Activated CD8-positive, alpha-beta T cell treated with anti-CD3 and anti-CD28 coated beads, Interleukin-2, amount 10 ng/mL, durations not matched to agents 7 days and 5 days (primary cell): ENCODE measurements at places on chromosomes 11 and 22. TPM values are rescaled to one million over a fixed set of nuclear protein-coding genes. Genes with fewer than 3 reads are reported as not detected.

The SMCO4 gene
- 17.7 TPM for total RNA-seq

DNA sequence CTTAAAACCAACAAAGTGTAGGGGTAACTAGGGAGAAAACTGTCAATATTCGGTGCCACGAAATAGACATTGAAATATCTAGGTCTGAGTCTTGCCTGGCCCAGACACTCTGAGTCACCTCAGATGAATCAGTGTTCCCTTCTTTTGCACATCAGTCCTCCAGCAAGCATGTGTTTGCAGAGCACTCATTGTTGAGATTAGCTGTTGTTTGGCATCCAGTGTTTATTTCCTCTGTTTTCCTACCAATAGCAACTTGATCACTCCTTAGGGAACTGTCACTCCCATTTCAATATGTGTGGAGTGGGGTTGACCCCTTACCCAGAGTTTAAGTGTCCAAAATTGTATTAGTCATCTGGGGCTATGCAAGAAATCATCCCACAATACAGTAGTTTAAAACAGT lies 4.7 kb upstream of the ASCC2 start:
- no peak overlapping the region for H3K4me3 ChIP-seq
- H3K27me3 ChIP-seq = peaks cover 3% of the 10 kb centered on the region
- no peak overlapping the region for H3K27ac ChIP-seq
- no peaks in the 10 kb centered on the region for H3K36me3 ChIP-seq
- peaks cover 10% of the 10 kb centered on the region for H3K4me1 ChIP-seq
- no peak for DNase-seq

The SWAP70 gene
- total RNA-seq = 11.5 TPM

DNA sequence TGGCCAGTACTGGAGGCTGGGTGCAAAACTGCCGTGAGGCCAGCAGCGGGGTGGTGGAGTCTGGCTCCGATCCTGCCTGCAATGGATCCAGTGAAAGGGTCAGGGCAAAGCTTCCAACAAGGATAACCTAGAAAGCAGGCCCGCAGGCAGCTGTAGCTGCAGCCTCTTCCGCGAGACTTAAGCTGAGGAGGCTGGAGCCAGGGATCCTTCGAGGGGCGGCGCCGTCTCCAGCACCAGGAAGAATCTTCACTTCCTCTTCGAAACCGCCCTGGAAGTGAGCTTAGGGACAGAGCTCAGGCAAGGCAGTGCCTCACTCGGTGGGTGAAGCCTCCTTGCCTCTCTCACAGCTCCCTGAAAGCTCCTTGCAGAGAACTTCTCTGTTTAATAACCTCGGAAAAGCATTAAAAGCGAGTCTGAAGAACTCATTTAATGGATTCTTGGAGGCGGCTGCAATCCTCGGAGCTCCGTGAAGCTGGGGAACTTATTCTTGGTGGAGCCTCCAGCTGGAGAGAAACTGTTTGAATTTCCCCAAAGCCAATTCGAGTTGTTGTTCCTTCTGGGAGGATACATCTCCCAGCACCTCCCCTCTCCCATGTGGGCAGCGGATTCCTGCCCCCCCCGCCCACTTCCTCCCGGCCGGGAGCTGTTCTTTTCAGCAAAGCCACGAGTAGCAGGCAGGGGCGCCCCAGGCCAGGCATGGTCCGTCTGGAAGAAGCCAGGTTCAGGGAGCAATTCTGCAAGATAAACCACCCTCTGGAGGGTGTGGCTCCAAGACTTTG lies 169.9 kb downstream of the CTTN start:
- H3K27ac ChIP-seq = no peak overlapping the region
- H3K4me1 ChIP-seq = no peaks in the 10 kb centered on the region
- no peak overlapping the region for H3K4me3 ChIP-seq
- H3K27me3 ChIP-seq = peaks cover 6% of the 10 kb centered on the region
- H3K36me3 ChIP-seq = no peaks in the 10 kb centered on the region
- DNase-seq = no peak

GRCh38 chr11:17894929-17895658 lies 117.8 kb downstream of the SERGEF start:
- no peak for DNase-seq
- peaks cover 3% of the 10 kb centered on the region for H3K36me3 ChIP-seq
- H3K27me3 ChIP-seq = no peaks in the 10 kb centered on the region
- no peak overlapping the region for H3K27ac ChIP-seq

DNA sequence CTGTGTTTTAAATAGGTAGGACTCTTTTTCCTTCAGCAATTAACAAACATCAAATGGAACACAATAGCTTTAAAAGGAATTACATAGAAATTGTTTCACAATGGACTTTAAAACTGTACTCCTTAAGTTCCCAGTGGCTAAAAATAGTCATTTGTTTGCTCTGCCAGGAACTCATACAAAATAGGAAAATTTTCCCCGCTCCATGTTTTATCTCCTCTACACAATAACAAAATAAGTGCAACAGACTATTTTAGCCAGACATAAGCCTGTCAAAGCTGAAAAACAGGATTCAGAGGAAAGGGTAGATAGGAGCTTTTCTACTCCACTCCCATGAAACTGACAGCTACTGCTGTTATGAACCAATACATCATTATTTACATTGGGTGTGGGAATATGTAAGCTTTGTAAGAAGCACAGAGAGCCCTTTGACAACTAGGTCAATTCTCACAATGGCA lies 90.1 kb downstream of the STK33 start:
- H3K36me3 ChIP-seq = no peaks in the 10 kb centered on the region
- H3K27me3 ChIP-seq = peaks cover 2% of the 10 kb centered on the region
- no peak overlapping the region for H3K4me3 ChIP-seq
- H3K27ac ChIP-seq = no peak overlapping the region
- DNase-seq = no peak

GRCh38 chr11:119823077-119823476 lies 94.1 kb upstream of the NECTIN1 start:
- no peaks in the 10 kb centered on the region for H3K4me1 ChIP-seq
- no peak overlapping the region for H3K4me3 ChIP-seq
- H3K27me3 ChIP-seq = peaks cover 11% of the 10 kb centered on the region
- H3K27ac ChIP-seq = no peak overlapping the region
- no peaks in the 10 kb centered on the region for H3K36me3 ChIP-seq
- no peak for DNase-seq

- no peak for DNase-seq
- H3K27me3 ChIP-seq = peaks cover 9% of the 10 kb centered on the region
- no peaks in the 10 kb centered on the region for H3K4me1 ChIP-seq
Observed at GRCh38 chr11:31973172-31973571, 117.7 kb upstream of the RCN1 start.

The WBP2NL gene
- 1.1 TPM for total RNA-seq

The YPEL4 gene
- total RNA-seq = 0.13 TPM

The ATXN10 gene
- total RNA-seq = 106 TPM

- no peak overlapping the region for H3K4me3 ChIP-seq
- H3K27ac ChIP-seq = no peak overlapping the region
- no peaks in the 10 kb centered on the region for H3K36me3 ChIP-seq
- no peaks in the 10 kb centered on the region for H3K4me1 ChIP-seq
- H3K27me3 ChIP-seq = peaks cover 13% of the 10 kb centered on the region
Observed at GRCh38 chr11:124101737-124102136, 13.5 kb upstream of the VWA5A start.

The KCNJ5 gene
- not detected for total RNA-seq

The LGALS12 gene
- total RNA-seq = not detected

DNA sequence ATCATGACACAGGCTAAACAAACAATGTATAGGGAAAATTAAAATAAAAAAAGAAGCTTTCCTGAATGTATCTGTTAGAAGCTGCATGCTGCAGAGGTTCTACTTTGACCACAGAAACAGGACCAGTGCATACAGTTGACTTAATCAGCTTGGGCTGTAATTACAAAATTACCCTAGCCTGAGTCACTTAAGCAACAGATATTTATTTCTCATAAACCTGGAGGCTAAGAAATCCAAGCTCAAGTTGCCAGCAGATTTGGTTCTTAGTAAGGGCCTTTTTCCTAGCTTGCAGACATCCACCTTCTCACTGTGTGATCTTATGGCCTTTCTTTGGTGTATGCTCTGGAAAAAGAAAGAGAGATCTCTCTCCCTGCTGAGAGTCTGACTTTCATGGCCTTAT lies 946.5 kb upstream of the RAG2 start:
- H3K4me1 ChIP-seq = no peaks in the 10 kb centered on the region
- no peak for DNase-seq
- H3K27me3 ChIP-seq = no peaks in the 10 kb centered on the region
- no peak overlapping the region for H3K27ac ChIP-seq

- H3K4me3 ChIP-seq = no peak overlapping the region
- no peaks in the 10 kb centered on the region for H3K27me3 ChIP-seq
- H3K36me3 ChIP-seq = peaks cover 26% of the 10 kb centered on the region
- H3K4me1 ChIP-seq = peaks cover 57% of the 10 kb centered on the region
- H3K27ac ChIP-seq = no peak overlapping the region
Observed at GRCh38 chr11:3914805-3915204, 59.3 kb downstream of the STIM1 start.

DNA sequence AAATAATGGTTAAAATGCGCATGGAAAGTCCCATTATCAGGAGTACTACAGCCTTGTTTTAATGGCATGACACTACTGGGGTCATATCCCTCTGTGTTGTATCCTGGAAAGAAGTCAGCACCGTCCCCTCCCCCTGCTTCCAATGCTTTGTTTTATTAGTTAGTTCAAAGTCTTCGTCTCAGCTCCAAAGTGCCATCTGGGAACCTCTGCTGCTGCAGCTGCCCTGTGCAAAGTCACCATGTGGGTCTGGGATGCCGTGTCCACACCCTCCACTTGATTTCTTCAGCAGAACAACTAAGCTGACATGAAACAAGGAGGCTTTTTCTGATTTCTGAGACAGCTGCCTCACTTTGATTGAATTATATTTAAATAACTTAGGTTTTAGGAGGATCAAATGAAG lies 29.5 kb upstream of the NCAM1 start:
- H3K4me3 ChIP-seq = no peak overlapping the region
- no peak overlapping the region for H3K27ac ChIP-seq
- no peaks in the 10 kb centered on the region for H3K4me1 ChIP-seq
- no peaks in the 10 kb centered on the region for H3K36me3 ChIP-seq

The SLC35F2 gene
- total RNA-seq = 11.0 TPM

GRCh38 chr11:118889797-118890196 lies 6.1 kb downstream of the CXCR5 start:
- no peak overlapping the region for H3K27ac ChIP-seq
- no peak for DNase-seq
- H3K27me3 ChIP-seq = no peaks in the 10 kb centered on the region
- no peak overlapping the region for H3K4me3 ChIP-seq
- H3K36me3 ChIP-seq = peaks cover 9% of the 10 kb centered on the region
- peaks cover 50% of the 10 kb centered on the region for H3K4me1 ChIP-seq

GRCh38 chr11:19649751-19650150 lies 62.9 kb upstream of the NAV2 start:
- H3K4me3 ChIP-seq = no peak overlapping the region
- no peaks in the 10 kb centered on the region for H3K27me3 ChIP-seq
- no peaks in the 10 kb centered on the region for H3K36me3 ChIP-seq
- no peaks in the 10 kb centered on the region for H3K4me1 ChIP-seq
- H3K27ac ChIP-seq = no peak overlapping the region
- DNase-seq = no peak

GRCh38 chr11:88353835-88354496 lies 16.4 kb upstream of the CTSC start:
- no peak for DNase-seq
- peak overlapping the region; percentile 37 for H3K27ac ChIP-seq
- peaks cover 35% of the 10 kb centered on the region for H3K4me1 ChIP-seq
- H3K4me3 ChIP-seq = peak overlapping the region; percentile 51
- no peaks in the 10 kb centered on the region for H3K27me3 ChIP-seq

GRCh38 chr11:101706541-101706940 lies 122.7 kb upstream of the TRPC6 start:
- no peak for DNase-seq
- H3K4me3 ChIP-seq = no peak overlapping the region

- H3K4me3 ChIP-seq = no peak overlapping the region
- peaks cover 20% of the 10 kb centered on the region for H3K36me3 ChIP-seq
- peak overlapping the region; percentile 53 for H3K27ac ChIP-seq
- no peaks in the 10 kb centered on the region for H3K27me3 ChIP-seq
Observed at GRCh38 chr11:72430741-72431570, 3.4 kb downstream of the CLPB start.

GRCh38 chr11:27436916-27437315 lies 35.7 kb downstream of the LGR4 start:
- no peak overlapping the region for H3K27ac ChIP-seq
- no peaks in the 10 kb centered on the region for H3K4me1 ChIP-seq
- peaks cover 3% of the 10 kb centered on the region for H3K27me3 ChIP-seq
- H3K36me3 ChIP-seq = no peaks in the 10 kb centered on the region
- no peak overlapping the region for H3K4me3 ChIP-seq

The OR8J1 gene
- not detected for total RNA-seq

- peak overlapping the region; percentile 93 for H3K4me3 ChIP-seq
- no peak for DNase-seq
- peak overlapping the region; percentile 94 for H3K27ac ChIP-seq
- H3K4me1 ChIP-seq = peaks cover 29% of the 10 kb centered on the region
- no peaks in the 10 kb centered on the region for H3K27me3 ChIP-seq
Observed at GRCh38 chr11:14519597-14519916, 629 bp downstream of the PSMA1 start.

The LRRC75B gene
- 1.3 TPM for total RNA-seq

The C11orf21 gene
- total RNA-seq = 37.1 TPM

The TRIM44 gene
- total RNA-seq = 34.5 TPM

The SUSD2 gene
- 1.9 TPM for total RNA-seq

The DGAT2 gene
- 0.76 TPM for total RNA-seq

- H3K36me3 ChIP-seq = no peaks in the 10 kb centered on the region
- H3K27ac ChIP-seq = no peak overlapping the region
- no peak for DNase-seq
- no peaks in the 10 kb centered on the region for H3K4me1 ChIP-seq
- H3K27me3 ChIP-seq = no peaks in the 10 kb centered on the region
Observed at GRCh38 chr11:44878711-44879110, 72.0 kb downstream of the TP53I11 start.
